ENCODE measurements at places on chromosomes 7 and 10.

DNA sequence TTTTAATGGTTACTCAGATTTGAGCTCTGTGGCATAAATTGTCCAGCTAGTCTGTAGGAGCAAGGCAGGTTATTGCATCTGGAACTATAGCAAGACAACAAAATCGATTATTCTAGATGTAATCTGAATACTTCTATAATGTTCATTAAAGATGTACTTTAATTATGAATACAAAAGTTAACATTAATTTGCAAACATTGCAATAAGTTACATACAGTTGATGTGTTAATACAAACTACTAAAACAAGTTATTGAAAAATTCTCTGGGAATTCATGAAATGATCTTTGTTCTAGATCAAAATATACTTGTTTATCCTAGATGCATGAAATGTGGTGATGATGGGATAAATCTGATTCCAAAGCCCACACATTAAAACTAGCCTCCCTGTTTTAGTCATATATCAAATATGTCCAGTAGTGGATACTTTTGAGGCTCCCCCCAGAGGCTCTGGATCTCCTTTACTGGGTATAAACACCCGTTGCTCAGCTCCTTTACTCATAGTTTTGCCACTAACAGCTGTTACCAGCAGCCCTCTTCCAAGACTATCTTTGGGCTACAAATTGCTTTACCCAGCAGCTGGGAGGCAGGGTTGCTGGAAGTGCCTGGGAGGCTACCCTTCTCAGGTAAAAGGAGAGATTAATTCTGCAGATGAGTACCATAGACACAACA, 78.1 kb downstream of the ARL4A start:
- no peak for DNase-seq

DNA sequence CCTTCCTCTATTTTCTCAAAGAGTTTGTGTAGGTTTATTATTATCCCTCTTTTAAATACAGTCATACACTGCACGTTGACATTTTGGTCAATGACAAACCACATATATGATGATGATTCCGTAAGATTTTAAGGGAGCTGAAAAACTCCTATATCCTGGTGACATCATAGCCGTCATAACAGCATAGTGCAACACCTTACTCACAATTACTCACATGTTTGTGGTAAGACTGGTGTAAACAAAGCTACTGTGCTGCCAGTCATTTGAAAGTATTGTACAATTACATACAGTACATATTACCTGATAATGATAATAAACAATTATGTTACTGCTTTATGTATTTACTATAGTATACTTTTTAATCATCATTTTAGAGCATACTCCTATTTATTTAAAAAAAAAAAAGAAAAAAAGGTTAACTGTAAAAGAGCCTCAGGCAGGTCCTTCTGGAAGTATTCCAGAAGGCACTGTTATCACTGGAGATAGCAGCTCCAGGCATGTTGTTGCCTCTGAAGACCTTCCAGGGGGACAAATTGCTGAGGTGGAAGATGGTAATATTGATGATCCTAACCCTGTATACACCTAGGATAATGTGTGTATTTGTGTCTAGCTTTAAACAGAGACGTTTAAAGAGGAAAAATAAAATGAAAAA, 123.3 kb upstream of the CDK1 start:
- DNase-seq = no peak

- no peak for DNase-seq
Observed at GRCh38 chr7:97149843-97150242, 32.3 kb downstream of the SDHAF3 start.

DNA sequence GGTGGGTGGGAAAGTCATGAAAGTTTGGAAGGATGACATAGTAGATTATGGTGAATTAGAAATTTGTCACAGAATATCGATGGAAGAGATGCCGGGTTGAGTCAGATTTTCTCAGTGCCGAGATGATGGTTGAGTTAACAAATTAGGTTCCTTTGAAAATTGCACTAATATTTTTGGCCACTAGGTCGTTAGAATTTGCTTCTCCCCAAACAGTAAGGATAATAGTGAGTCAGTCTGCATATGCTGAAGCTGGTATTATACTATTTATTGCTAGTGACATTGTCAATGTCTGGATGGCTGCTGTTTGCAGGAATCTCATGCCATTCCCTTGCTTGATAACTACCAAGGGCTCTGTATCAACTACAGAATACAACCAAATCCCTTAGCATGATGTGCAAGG, 37.7 kb upstream of the MINDY3 start:
- DNase-seq = no peak

GRCh38 chr10:70513848-70514309, 35.3 kb downstream of the PALD1 start:
- DNase-seq = no peak

GRCh38 chr10:100359529-100360150, 12.6 kb downstream of the SCD start:
- DNase-seq = no peak

DNA sequence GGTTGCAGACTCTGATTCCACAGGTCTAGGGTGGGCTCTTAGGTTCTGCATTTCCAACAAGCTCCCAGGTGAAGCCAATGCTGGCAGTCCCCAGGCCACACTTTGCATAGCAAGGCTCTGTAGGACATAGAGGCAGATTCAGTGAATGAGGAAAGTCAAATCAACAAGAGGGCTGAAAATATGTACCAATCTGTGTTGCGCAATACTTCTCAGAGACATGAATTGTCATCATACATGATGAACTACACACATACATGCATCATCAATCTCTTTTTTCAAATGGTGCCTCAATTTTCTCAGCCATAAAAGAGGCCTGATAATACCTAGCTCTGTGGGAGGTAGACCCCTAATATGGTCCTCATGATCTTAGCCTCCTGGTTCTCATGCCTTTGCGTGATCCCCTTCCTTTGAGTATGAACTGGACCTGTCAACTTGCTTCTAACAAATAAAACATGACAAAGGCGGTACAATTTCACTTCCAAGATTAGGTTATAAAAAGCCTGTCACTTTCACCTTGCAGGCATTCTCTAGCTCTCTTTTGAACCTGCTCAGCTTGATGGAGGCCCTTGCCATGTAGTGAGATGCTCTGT, 49.0 kb downstream of the PIK3CG start:
- DNase-seq = no peak

DNA sequence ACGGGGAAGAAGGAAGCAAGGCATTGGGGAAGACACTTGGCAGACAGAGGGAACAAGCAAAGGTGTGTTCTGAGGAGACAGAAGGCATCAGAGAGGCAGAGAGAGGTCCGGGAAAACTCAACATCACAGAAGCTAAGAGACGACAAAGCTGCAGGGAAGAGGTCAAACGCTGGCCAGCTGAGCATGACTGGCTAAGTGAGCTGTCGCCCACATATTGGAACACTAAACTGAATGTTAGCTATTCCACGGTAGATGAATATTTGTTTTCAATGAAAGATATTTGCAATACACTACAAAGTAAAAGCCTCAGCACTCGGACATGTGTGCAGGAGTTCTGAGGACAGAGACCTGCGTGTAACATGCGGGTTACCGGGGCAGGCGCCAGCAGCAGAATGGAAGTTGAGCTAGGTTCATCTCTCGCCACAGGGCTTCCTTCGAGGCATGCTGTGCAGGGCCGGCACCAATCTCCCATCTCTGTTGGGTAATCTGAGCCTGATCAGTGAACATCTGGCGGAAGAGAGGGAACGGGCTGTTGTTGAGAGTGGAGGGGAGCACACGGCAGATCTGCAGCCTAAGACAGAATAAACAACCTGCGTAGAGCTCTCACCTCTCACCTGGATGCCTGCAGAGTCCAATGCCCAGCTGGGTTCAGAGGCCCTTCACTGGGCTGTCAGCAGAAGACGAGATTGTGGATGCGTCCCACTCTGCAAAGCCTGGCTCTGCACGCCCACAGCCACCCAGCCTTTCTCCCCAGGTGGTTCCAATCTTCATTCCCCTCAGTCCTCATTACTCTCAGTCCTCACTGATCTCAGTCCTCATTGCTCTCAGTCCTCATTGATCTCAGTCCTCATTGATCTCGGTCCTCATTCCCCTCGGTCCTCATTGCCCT, 35.9 kb downstream of the INSIG1 start:
- no peak for DNase-seq

GRCh38 chr10:51857305-51857704, 157.9 kb upstream of the CSTF2T start:
- DNase-seq = no peak

GRCh38 chr10:4260483-4261124, 475.6 kb upstream of the KLF6 start:
- no peak for DNase-seq

DNA sequence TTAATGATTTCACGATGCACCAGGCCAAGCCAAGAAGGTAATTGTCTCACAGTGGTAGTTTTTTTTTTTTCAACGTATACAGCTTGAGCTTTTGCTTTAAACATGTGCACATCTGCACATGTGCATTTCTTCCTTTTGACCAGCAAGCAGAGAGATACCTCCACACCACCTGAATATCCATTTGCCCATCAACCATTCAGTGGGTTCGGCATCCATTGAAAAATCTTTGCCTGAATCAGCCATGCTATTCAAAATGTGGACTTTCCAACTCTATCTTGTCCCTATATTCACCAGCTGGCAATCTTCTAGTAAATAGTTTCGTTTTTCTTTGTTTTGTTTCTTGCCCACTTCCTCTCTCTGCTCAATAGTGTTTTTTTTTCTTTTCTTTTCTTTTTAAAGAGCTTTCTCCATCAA, 7.7 kb upstream of the TRA2A start:
- DNase-seq = no peak

- DNase-seq = no peak
Observed at GRCh38 chr7:156043416-156044178, 231.3 kb upstream of the SHH start.

DNA sequence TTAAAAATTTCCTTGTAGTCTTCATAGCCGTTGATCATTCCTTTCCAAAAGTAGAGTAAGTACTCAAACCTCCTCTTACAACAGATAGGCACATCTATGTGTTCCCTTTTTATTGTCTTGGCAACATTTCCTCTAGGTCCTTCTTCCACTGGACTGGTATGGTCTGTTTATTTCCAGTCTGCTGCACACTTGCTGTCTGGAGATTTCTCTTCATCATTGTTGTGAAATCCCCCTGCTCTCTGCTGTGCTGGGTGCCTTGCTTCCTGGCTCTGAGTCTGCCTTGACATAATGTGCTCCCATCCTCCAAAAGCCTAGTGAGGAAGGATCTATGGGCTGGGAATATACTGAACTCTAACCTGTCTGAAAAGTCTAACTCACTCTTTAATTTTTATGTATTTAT, 545.3 kb upstream of the VSTM2A start:
- no peak for DNase-seq

- no peak for DNase-seq
Observed at GRCh38 chr10:70743430-70743788, 41.8 kb downstream of the TBATA start.

DNA sequence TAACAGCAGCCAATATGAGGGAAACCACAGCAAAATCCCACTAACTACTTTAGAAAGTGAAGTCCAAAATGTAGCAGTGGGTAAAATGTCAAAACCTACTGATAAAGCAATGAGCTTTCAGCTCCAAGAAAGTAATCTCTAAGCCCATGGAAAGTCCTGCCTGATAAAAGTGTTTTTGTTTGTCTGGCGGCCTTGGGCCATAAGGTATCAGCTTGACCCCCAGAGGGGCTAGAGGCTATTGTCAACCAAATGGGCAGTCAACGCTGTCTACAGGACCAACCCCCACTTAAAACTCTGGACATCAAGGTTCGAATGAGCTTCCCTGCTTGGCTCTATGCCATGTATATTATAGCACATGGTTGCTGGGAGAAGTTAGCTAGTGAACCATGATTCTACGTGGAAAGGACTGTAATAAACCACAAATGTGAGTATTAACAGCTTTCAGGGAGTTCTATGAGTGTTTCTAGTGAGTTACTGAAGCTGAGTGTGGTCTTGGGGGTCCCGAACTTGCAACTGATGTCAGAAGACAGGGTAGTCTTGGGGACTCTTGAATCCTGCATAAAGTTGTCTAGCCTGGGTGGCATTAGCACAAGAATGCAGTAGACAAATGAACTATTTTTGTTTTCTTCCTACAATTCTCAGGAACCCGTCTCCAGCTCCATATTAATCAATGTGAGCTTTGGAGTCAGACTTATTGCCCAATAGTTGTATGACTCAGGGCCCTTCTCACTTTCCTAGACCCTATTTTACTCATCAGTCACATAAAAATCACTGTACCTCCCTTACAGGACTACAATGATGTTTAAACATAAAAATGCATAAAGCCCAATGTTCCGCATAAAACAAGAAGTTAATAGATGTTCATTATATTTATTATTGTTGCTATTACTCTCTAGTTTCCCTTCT, 164.9 kb downstream of the DGKI start:
- no peak for DNase-seq

- no peak for DNase-seq
Observed at GRCh38 chr7:157486007-157486755, 149.4 kb downstream of the DNAJB6 start.

DNA sequence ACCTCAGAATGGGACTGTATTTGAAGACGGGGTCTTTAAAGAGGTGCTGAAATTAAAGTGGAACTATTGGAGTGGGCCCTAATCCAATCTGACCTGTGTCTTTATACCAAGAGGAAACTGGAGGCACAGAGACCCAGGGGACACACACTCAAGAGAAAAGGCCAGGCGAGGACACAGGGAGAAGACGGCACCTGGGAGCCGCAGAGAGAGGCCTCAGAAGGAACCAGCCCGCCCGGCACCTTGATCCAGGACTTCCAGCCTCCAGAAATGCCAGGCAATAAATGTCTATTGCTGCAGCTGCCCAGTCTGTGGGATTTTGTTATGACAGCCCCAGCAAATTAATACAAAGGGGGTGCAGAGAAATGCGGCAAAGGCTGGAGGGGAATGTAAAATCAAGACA, 10.5 kb downstream of the CARD11 start:
- no peak for DNase-seq

DNA sequence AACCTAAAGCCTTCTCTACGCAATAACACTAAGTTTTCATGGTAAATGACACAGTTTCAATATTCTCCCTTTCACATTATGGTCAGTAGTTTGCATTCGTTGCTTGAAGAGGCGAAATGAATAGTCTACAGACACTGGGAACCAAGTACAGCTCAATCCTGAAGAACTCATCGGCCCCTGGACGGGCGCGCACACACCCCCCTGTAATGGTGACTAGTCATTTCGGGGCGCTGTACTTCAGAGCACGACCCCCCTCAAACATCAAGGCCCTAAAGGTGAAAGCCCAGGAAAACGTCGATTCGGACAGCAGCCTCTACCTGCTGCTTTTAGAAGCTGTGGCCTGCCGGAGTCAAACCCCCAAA, 1.0 kb downstream of the NT5C2 start:
- DNase-seq = no peak

GRCh38 chr10:101887775-101888174, 44.2 kb upstream of the KCNIP2 start:
- no peak for DNase-seq

DNA sequence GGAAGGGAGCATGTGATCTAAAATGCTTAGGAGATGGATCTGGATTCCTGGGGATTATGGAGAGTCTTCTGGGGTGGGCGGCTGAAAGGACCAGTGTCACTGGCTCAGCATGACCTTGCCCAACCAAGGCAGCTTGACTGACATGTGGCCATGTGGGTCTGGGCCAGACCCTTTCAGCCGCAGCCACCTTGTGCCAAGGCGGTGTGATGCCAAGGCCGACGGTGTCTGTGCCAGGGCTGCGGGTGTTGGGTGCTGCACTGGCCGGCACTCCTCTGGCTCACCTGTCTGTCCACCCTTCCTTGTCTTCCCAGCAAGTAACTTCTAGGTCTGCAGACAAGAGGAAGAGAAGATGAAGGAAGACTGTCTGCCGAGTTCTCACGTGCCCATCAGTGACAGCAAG, 8.8 kb downstream of the DEPP1 start:
- DNase-seq = no peak

- no peak for DNase-seq
Observed at GRCh38 chr10:129642427-129642826, 175.4 kb downstream of the MGMT start.
